ENCODE measurements at places on chromosomes 7 and 10. TPM values are rescaled to one million over a fixed set of nuclear protein-coding genes. Genes with fewer than 3 reads are reported as not detected.

DNA sequence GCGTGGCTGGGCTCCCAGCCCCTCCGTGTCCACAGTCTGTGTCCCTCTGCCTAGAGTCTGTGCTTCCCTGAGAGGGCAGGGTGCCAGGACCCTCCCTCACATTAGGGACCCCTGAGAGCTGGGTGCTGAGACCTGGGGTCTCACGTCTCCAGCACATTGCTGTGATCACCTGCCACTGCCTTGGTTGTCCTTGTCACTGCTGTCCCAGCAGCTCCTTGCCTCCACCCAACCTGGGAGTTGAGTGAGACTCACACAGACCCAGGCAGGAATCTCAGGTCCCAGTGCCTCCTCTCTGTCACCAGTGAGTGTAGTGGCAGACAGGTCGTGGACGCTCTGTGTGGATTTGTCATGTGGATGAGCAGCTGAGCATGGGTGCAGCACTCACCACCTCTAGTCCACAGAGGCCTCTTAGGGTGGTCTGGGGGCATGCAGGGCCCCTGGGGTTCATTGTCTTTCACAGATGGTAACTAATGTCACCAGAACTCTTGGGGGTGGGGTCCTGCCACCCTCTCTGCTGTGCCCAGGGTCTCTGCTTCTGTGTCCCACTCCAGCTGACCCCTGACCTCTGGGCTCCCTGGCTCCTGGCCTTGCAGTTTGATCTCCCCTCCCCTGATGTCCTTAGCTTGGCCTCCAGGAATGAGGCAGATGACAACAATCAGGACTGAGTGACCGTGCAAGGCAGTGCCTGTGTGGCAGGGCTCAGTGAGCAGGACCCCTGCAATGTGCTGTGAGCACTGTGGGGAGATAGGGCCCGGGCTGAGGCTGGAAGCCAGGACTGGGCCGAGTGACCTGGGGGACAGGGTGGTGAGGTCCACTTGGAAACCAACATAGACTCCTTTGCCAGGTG, 18.9 kb downstream of the ZNF783 start:
- H3K4me3 ChIP-seq = no peak overlapping the region
- no peak for DNase-seq
- H3K4me1 ChIP-seq = peaks cover 5% of the 10 kb centered on the region
- H3K27me3 ChIP-seq = no peaks in the 10 kb centered on the region
- H3K36me3 ChIP-seq = peaks cover 46% of the 10 kb centered on the region
- H3K27ac ChIP-seq = no peak overlapping the region

DNA sequence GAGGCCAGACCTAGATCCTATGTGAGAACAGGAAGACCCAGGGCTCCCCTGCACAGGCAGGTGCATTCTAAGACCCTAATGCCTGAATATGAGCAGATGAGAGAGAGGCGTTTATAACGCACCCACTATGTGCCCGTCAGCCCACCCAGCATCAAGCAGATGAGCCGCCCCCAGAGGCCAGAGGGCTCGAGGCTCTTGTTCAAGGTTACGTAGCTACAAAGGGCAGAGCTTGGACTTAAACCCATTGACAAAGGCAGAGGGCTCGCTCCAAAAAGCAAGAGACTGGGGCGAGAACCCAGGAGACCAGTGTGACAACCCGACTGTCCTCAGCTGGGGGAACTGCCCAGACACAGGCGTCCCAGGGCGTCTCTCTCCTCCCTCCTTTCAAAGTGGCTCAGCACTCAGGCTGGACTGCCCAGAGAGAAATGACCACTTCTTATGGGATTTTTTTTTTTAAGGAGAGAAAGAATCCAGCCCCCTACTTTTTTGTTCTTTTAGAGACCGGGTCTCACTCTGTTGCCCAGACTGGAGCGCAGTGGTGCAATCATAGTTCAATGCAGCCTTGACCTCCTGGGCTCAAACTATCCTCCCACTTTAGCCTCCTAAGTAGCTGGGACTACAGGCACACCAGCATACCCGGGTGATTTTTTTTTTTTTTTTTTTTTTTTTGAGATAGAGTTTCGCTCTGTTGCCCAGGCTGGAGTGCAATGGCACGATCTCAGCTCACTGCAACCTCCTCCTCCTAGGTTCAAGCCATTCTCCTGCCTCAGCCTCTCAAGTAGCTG, 40.1 kb downstream of the TNRC18 start:
- H3K27me3 ChIP-seq = no peaks in the 10 kb centered on the region
- no peak for DNase-seq
- H3K36me3 ChIP-seq = peaks cover 39% of the 10 kb centered on the region
- peaks cover 42% of the 10 kb centered on the region for H3K4me1 ChIP-seq
- H3K27ac ChIP-seq = no peak overlapping the region

- no peak for DNase-seq
- H3K27ac ChIP-seq = no peak overlapping the region
- H3K27me3 ChIP-seq = no peaks in the 10 kb centered on the region
- H3K36me3 ChIP-seq = no peaks in the 10 kb centered on the region
- no peaks in the 10 kb centered on the region for H3K4me1 ChIP-seq
- no peak overlapping the region for H3K4me3 ChIP-seq
Observed at GRCh38 chr10:111137007-111137406, 60.2 kb downstream of the ADRA2A start.

DNA sequence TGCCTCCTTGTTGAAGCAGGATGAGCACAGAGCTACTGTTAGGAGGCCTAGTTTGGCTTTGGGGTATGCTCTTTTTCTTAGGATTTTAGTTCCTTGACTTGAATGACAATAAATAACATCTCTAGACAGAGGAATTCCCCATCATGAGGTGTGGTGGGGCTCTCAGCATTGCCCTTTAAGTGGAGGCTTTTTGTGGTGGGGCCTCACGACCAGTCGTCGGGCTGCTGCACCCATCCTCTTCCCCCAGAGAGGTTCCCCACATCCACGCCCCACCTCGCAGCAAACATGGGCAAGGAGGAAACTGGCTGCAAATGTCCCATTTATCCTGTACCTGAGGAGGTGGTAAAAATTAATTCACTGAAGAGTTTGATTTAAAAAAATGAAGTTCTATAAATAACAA, 36.1 kb upstream of the TARP start:
- no peak for DNase-seq
- H3K27me3 ChIP-seq = no peaks in the 10 kb centered on the region
- H3K4me1 ChIP-seq = peaks cover 3% of the 10 kb centered on the region
- H3K27ac ChIP-seq = no peak overlapping the region

DNA sequence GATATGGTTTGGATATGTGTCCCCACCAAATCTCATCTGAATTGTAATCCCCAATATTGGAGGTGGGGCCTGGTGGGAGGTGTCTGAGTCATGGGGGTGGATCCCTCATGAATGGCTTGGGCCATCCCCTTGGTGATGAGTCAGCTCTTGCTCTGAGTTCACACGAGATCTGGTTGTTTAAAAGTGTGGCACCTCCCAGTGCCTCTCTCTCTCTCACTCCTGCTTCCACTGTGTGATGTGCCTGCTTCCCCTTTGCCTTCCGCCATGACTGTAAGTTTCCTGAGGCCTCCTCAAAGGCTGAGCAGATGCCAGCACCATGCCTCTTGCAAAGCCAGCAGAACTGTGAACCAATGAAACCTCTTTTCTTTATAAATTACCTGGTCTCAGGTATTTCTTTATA, 4.8 kb upstream of the GCK start:
- H3K36me3 ChIP-seq = no peaks in the 10 kb centered on the region
- H3K27ac ChIP-seq = no peak overlapping the region
- peak; percentile 9 for DNase-seq
- no peaks in the 10 kb centered on the region for H3K4me1 ChIP-seq

DNA sequence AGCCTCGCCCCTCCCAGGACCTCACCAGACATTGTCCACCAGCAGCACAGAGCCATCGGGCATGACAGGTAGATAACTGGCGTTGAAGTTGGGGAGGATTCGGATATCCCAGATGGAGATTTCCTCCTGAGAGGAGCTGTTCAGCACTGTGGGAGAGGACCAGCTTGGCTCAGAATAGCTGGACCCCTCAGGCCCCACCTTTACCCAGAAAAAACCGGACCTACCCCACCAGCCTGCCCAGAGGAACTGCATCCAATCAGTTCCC, 1.5 kb downstream of the TRAPPC14 start:
- H3K27ac ChIP-seq = peak overlapping the region; percentile 85
- H3K4me3 ChIP-seq = no peak overlapping the region
- peaks cover 25% of the 10 kb centered on the region for H3K36me3 ChIP-seq
- no peak for DNase-seq
- no peaks in the 10 kb centered on the region for H3K27me3 ChIP-seq
- peaks cover 16% of the 10 kb centered on the region for H3K4me1 ChIP-seq

DNA sequence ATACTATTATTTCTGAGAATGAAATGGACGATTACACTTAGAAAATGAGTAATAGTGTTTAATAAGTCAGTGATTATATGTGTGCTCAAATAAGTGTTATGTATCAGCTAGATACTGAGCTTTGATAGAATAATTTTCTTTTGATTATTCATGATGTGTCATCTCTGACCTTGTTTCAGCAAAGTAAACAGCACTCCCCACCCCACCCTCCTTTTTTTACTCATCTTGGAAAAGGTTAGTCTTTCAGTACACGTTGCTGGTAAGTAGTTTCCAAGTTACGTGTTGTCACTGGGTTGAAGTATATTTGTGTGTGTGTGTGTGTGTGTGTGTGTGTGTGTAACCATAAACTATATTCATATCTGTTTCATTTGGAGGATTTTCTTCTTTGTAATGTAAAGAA, 84.1 kb downstream of the GNAI1 start:
- no peak overlapping the region for H3K4me3 ChIP-seq
- peaks cover 11% of the 10 kb centered on the region for H3K36me3 ChIP-seq
- no peak overlapping the region for H3K27ac ChIP-seq

DNA sequence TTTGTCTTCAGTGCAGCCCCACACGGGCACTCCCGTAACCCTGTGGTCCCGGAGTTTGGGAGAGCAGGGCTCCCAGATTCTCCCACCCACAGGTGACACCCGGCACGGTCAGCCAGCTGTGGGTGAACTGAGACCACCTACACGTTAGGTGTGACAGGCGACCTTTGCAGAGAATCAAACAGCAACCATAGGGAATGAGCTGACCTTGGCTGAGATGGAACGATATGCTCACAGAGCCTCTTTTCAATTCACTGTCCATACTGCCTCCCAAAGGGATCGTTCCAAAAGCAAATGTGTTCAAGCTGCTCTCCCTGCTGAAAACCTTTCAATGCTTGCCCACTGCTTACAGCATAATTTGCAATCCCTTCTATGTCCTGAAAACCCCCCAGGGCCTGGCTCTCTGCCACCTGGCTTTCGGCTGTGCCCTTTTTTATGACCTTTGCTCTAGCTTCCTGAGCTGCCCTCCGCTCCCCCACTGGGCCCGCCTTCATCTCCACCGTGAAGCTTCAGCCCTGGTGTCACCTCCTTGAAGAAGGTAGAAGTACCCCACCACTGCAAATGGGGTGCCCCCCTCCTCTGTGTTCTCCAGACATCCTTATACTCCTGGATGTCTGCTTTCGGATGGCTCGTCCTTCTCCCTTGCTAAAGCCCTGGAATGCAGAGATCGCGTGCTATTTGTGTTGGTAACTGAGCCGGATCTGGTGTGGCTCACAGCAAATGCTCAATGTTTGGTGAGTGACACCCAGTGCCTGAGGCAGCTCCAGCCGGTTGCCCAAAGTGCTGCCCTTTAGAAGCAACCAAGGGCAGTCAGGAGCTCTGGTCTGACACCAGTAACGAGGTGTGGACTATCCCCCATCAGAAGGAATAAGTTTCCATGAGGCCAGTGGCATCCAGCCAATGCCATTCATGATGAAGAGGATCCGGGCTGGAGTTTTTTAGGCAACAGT, 90.4 kb downstream of the KIAA1549 start:
- no peak overlapping the region for H3K4me3 ChIP-seq
- peaks cover 5% of the 10 kb centered on the region for H3K4me1 ChIP-seq
- DNase-seq = no peak
- H3K27ac ChIP-seq = no peak overlapping the region
- no peaks in the 10 kb centered on the region for H3K36me3 ChIP-seq

DNA sequence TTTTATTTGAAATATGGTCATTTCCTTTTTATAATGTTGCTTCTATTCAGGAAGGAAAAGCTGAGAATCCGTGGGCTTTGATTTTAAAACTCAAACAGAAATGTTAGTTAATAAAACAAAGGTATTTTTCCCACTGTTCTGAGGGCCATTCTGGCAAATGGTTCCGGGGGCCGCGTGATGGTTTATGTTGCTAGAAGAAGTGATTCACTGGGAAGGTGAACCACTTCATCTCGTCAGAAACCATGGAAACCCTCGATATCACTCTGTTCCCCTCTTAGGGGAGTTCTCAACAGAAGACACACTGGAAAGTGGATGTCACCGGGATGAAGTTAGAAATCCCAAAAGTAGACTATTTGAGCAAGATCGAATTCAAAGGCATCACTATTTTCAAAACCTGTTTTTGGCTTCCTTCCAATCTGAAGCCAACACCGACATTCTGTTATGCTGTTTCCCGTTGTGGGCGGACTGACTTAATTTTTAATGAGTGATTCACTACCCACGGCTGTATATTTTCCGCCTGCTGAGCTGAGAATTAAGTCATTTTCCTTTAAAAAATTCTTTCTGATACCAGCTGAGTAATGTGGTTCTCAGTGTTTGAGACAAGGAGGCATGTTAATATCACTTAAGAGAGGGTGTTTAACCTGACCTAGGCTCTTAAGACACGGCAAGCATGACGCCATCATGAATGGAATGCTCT, 84.1 kb downstream of the PTPRE start:
- no peak overlapping the region for H3K4me3 ChIP-seq
- peak overlapping the region; percentile 80 for H3K27ac ChIP-seq
- peaks cover 41% of the 10 kb centered on the region for H3K4me1 ChIP-seq
- H3K36me3 ChIP-seq = no peaks in the 10 kb centered on the region
- DNase-seq = peak; percentile 42

- peaks cover 21% of the 10 kb centered on the region for H3K4me1 ChIP-seq
- no peaks in the 10 kb centered on the region for H3K36me3 ChIP-seq
- DNase-seq = no peak
- H3K27me3 ChIP-seq = no peaks in the 10 kb centered on the region
- no peak overlapping the region for H3K27ac ChIP-seq
Observed at GRCh38 chr7:100830396-100830795, 3.1 kb upstream of the EPHB4 start.

DNA sequence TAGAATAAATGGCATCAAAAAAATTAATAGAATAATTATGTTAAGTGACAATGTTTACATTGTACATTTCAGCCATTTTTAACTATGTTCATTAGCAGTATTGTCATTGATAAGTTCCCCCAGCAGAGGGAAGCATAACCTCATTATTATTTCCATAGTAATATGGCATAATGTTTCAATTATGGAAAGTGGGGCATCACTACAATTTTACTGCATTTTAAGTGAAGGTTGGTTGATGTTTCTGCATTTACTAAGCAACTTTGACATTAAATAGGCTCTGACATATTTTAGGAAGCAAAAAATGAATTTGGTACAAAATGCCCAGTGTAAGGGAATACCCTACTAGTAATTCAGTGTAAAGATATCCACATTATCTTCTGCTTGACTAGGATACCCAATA, 218.3 kb downstream of the SEMA3A start:
- H3K4me1 ChIP-seq = no peaks in the 10 kb centered on the region
- no peaks in the 10 kb centered on the region for H3K36me3 ChIP-seq
- no peaks in the 10 kb centered on the region for H3K27me3 ChIP-seq
- no peak for DNase-seq
- H3K27ac ChIP-seq = no peak overlapping the region
- H3K4me3 ChIP-seq = no peak overlapping the region

- H3K4me1 ChIP-seq = peaks cover 36% of the 10 kb centered on the region
- H3K4me3 ChIP-seq = no peak overlapping the region
- H3K27ac ChIP-seq = no peak overlapping the region
- peak; percentile 52 for DNase-seq
Observed at GRCh38 chr10:101778151-101778780, 2.4 kb upstream of the FGF8 start.

Gene LFNG
- 35.4 TPM for total RNA-seq

Gene LIPK
- not detected for total RNA-seq

Gene CCDC146
- total RNA-seq = 4.3 TPM

Gene NSUN5
- 22.4 TPM for total RNA-seq

Gene ZDHHC4
- 54.8 TPM for total RNA-seq

Gene GRK5
- total RNA-seq = 83.5 TPM

Gene PRR15
- 2.1 TPM for total RNA-seq

Measured in upper lobe of right lung (tissue), 1 donor.